Fibroblast of skin of left quadriceps (primary cell): ENCODE measurements at places on chromosomes 7 and 10.
A peak's percentile ranks its signal among the peaks of the same experiment; 100 is the strongest.

- no peak for DNase-seq
Measured at GRCh38 chr7:460374-461116, 59.1 kb downstream of the PDGFA start.

DNA sequence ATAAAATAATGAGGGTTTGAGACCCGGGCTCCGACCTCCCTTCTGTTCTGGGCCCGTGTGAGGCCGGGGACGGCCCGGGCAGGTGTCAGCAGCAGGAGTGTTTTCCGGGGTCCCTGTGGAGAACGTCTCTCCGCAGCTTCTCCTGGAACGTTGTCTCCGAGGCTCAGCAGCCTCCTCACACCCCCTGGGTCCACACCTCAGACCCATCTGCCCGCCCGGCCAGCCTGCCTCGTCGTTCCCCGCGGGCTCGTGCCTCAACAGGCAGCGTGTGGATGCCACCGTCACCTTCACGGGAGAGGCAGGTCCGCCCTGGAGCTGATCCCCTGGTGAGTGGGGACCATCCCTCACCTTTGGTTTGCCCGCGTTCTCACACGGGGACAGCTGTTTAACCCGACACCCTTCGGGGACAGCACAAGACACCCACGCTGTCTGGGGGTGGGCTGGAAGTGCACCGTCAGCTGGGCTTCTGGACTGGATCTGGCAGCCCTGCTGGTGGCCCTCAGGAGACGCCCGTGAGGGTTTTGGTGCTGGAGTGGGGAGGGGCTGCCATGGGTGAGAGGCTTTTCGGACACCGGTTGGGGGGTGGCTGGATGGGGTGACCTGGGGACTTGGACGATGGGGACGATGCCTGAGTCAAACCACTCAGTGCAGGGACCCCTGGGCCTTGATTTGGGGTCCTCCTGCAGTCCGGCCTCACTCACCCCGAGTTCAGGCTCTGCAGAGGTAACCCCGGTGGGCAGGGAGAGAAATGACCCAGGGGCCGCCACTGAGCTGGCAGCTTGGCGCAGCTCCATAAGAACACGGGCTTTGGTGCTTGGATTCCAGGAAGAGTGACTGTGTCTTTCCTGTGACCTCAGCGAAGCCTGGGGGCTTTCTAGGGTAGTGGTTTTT lies 131.7 kb downstream of the DNAJB6 start:
- no peak for DNase-seq

DNA sequence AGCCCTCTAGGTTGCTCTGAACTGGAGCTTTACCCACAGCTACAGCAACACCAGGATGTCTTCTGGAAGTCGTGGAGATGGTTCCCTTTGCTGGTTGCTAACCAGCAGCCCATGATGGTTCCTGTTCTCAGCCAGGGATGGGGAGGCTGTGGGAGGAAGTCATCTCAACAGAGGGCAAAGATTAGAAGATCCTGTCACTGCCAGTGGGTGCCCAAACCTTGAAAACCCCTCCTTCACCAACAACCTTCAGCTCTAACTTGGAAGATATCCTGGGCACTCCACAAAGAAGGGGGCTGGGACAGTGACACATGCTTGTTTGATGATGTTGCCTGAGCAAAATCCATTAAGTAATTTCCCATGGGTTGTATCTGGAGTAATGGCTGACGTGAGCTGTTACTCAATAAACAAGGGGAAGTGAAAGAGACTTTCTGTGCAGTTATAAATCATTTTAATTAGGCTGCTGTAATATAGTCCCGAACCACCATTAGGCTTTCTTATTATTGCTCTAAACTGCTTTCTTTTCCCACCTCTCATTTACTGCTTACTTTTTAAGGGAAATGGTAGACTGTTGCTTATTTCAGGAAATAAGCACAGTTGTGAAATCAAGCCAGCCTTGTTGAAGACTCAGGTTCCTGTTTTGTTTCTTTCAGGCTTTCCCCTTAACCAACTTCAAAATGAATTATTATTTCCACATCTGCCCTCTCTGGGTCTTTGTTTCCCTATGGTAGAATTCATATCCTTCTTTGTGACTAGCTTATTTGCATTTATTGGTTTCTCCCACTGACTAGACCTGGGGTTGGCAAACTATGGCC lies 124.8 kb downstream of the PPP1R17 start:
- DNase-seq, result peak; percentile 55

GRCh38 chr10:219731-220472 lies 84.6 kb downstream of the ZMYND11 start:
- peak; percentile 37 for DNase-seq

GRCh38 chr7:16744518-16745250 lies 8.9 kb upstream of the TSPAN13 start:
- DNase-seq, result no peak

DNA sequence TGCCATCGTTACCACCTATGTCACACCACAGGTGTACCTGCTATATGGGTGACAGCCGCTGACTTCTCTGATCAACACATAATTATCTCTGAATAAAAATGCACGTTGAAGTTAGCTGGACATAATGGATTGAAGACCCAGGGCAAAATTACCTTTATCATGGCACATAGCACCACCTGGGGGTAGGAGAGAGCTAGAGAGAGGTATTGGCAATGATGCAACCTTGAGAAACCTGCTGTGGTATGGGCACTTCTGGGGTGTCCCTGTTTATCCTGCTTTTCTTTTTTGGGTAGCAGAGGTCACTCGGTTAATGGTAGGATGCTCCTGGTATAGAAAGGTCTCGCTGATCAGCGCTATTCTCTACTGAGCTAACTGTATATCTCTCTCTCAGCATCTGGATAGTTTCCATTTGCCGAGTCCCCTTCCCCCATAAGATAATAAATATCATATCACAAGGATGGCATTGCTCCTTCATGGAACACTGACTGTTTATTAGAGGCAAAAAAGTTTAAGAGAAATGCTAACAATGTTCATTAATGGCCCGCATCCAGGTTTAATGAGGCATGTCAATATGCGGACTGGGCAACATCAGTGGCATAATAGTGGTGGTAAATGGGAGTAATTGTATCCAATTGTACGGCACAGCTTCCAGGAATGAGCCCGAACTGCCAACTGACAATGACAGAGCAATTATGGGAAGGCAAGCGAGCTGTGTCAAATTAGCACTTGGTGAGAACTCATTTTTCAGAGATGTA lies 323.1 kb downstream of the TFEC start:
- DNase-seq, result peak; percentile 13

- DNase-seq, result no peak
Measured at GRCh38 chr10:32031920-32032319, 24.3 kb downstream of the KIF5B start.

DNA sequence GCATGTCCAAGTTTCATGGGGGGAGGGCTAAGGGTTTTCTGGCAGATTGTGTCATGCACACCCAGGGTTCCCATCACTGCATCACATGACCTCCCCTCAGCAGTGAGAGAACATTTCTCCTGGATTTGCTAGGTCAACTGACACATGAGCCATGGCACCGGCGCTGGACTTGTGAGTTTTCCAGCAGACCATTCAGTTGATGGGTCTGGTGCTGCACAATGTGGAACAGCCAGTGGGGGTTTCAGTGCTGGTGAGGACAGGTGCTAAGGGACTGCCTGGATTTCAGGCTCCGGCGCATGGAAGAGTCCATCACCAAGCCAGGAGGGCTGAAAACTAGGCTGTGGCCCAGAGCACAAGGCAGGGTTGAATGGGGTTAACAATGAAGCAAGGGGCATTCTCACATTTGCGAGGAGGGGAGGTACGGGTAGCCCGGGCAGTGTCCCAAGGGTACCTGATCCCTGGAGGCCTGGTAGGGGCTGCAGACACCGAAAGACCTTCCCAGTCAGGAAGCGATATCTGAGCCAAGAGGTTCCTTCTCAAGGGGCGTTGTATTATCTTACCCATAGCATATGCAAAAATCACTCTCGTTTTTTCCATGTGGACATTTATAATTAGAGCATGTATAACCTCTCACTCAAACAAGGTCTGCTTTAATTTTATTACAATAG lies 203.0 kb downstream of the TNS3 start:
- no peak for DNase-seq

- no peak for DNase-seq
Measured at GRCh38 chr10:105138358-105138757, 497.3 kb downstream of the SORCS3 start.

DNA sequence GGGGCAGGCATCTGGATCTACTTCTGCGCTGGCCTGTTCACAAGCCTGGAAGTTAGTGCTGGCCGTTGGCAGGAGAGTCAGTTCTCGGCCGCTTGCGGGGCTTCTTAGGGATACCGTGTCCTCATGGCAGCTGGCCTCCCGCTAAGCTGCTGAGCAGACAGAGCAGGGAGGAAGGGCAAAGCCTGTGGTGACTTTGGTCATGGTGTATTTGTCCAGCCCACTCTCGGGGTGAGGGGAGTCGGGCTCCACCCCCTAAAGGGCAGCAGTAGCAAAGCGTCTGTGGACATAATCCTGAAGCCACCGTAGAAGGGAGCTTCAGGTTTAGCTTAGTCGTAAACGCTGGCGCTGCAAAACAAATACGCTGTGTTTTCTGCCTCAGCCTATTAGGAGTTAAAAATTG lies 12.2 kb downstream of the UBE3C start:
- DNase-seq, result no peak

DNA sequence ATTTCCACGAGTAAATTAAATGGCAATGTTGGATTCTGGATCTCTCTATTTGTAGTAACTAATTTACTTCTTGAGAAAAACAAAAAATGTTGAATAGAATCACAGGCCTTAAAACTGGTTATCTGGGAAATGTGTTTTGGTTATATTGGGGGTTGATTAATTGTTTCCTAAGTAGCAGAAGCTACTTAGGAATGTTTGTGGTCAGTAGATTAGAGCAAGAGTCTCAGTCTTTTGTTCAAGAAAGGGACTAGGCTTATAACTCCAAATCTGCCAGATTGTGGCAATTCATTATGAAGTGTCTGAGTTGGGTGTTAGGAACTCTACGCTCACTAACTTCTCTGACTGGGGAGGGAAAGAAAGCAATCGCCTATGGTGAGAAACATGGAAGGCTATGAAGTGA lies 244.3 kb upstream of the PHYHIPL start:
- peak; percentile 45 for DNase-seq

GRCh38 chr10:72235544-72236279 lies 19.6 kb upstream of the ASCC1 start:
- DNase-seq, result no peak

DNA sequence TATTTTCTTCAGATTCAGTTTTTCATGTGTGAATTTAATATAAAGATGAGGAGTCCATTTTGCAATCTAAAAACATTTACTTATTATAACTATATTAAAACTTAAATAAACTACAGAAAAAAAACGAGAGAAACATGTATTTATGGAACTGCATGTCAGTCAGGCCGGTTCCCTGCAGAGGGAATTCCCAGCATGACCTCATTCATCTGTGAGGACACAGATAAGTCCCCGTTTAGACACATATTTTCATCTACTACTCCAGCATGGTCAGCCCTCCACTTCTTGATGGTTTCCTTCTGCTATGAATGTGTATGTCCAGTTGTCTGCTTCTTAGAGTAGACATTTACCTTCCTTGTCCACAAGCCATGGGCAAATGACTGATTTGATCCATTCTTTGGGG lies 339.1 kb downstream of the SEMA3D start:
- DNase-seq, result no peak

GRCh38 chr7:16708980-16709379 lies 44.6 kb upstream of the TSPAN13 start:
- DNase-seq, result peak; percentile 61

DNA sequence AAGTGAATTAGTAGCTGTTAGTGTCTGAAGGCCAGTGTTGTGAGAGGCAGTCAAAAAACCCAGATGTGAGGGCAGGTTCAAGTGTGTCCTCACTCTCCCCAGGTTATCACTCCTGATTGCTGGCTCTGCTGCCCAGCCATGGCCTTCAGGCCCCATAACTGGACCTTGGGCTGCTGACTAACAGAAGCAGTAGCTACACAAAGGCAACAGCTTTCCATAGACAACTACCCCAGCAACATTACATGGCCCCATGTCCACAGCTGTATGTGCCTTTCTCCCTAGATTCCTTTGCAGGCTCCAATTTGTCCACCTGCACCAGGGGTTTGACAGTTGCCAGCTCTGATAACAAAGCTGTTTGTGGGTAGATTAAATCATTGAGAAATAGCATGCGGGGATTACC lies 297.8 kb downstream of the ARL4A start:
- DNase-seq, result no peak

DNA sequence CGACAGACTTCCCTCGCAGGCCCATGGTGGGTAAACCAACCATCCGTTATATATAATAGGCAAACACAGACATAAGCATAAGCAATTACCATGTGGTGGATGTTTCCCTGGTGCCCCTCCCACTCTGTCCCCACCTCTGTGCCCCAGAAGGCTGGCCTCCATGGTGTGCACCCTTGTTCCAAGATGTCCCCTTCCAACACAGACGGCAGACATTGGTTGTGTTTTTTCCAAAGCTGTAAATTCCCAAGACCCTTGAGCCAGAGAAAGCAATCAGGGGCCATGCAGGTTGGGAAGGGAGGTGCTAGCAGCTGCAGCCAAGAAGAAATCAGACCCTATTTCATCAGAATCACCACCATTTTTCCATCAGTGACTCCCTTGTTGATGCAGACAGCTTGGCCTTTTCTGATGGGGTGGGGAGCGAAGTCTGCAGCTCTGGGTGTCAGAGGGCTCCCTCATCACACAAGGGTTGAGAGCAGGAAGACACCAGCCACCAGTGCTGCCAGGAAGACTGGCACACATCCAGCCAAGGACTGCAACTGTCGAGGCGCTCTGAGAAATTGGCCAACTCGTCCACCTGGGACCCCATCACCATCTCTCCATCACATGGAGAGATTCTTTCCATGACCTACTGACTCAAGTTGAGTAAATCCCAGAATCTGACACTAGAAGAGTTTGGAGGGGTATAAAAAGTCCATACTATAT lies 86.8 kb upstream of the CHST15 start:
- DNase-seq, result no peak

GRCh38 chr7:38463277-38464225 lies 167.6 kb downstream of the AMPH start:
- DNase-seq, result no peak

DNA sequence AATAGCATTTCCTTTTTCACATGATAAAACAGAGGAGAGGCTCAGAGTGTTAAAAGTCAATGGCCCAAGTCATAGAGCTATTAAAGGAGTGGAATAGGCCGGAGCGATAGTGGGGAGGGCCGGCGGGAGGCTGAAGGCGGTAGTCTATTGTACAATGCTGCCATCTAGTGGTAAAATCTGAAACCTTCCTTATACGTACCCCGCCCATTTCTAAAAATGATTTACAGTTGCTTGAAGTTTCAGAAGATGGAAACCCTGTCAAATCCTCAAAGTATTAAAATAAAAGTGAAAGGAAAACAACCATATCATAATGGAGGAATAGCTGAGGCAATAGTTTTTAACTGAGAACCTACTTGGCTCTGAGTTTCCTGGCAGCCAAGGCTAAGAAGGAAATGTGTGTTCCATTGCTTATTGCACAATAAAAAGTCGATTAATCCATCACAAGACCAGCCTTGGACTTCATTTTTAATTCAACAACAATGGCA lies 209.1 kb downstream of the CCSER2 start:
- DNase-seq, result peak; percentile 29

DNA sequence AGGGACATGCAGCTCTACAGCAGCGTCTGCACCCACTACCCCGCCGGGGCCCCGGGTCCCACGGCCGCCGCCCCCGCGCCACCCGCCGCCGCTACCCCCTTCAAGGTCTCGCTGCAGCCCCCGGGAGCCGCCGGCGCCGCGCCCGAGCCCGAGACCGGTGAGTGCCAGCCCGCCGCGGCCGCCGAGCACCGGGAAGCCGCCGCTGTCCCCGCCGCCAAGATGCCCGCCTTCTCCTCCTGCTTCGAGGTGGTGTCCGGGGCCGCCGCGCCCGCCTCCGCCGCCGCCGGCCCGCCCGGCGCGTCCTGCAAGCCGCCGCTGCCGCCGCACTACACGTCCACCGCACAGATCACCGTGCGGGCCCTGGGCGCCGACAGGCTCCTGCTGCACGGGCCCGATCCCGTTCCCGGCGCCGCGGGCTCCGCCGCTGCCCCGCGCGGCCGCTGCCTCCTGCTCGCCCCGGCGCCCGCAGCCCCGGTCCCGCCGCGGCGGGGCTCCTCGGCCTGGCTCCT lies 631 bp downstream of the OTUD1 start:
- no peak for DNase-seq
